CD4-positive, alpha-beta T cell treated with Interleukin-2 at 100 ng/mL for 4 hours (primary cell): ENCODE measurements at places on chromosomes 6 and 20.

DNA sequence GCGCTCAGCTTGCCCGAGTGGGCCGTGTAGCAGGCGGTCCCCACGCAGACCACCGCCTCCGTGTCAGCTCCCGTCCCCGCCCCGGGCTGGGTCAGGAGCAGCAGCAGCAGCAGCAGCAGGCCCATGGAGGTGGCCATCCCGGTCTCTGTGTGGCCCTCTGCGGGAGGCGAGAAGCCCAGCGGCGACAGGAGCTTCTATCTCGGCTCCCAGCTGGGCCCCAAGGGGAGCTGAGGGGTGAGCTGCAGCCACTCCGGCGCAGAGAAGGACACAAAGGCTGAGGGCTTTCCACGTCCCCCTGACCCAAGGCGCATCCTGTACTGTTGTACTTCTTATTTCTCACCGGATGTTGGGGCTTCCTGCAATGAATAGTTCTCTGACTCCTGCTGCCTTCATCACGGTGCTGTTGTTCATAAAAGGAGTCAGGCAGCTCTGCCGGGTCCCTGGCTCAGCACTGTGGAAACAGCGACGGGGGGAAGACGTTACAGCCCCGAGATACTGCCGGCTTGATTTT lies at the start of gene CD93:
TSS of gene CD93 (minus strand) at position 269 of the 511 bp plus-strand sequence. CDS start at position 137, 132 bp downstream.
- peak; percentile 17 for DNase-seq

DNA sequence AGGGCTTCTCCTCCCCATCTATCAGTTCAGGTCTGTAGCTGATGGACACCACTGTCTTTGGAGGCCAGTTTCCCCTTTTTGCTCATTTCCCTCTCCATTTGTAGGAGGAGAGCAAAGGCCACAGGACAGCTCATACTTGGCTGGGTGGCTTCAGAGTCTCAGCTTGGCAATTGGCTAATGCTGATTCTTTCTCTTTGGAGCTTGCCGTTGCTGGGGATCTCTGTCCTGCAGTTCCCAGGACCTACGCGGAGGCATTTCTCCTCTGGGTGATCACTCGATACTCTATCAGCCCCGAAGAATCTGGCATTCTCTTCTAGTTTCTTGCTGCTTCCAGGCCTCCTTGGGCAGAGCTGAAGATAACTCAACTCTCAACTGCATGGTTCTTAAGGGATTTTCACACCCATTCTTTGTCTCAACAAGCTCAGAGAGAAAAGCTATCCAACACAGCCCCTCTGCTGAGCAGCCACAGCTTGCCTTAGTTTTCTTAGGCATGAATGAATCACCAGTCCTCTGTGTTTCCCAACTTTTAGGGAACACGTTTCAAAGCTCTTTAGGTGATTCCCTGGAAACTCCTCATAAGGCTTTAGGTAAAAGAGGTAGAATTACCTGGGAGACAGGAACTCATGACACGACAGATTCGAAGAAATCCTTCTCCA lies 19.2 kb upstream of the SSR1 start:
- DNase-seq: no peak

DNA sequence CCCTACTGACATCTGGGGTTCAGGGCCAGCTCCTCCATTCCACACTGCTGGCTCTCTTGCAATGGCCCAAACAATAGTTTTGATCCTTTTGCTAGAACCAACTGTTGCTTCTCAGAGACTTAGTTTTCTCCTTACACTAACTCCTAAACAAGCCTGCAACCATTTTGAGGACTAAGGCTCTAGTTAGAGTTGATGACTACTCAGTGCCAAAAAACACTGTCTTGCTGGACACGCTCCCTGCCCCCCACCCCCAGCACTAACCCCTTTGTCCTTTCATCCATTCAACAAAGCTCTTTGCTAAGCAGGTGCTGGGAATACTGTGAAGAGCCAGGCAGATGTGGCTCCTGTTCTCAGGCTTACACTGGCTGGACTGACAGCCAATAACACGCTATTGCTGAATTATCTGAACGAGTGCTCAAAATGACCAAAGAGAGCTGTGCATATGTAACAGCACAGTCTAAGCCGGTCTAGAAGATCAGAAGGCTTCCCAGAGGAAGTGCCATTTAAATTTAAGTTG lies 17.6 kb downstream of the GCLC start:
- DNase-seq: no peak

- no peak for DNase-seq
These were observed 84.6 kb upstream of the JAG1 start for GRCh38 chr20:10758446-10758845.

GRCh38 chr6:167957626-167958025 lies 39.8 kb upstream of the KIF25 start:
- no peak for DNase-seq

GRCh38 chr20:51206032-51206662 lies 183.2 kb upstream of the KCNG1 start:
- no peak for DNase-seq

DNA sequence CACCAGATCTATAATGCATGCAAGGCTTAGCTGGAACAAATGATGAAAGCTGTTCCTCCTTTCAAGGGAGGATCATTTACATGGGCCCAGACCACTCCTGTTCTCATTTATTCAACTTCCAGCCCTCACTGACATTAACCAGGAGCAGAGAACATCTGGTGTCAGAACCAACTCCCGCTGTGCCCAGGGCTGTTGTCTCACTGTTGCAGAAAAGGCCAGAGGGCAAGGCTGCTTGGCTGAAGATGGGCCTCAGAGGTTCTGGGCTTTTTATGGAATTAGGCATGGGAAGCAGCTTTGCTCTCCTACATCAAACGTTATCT lies 164.2 kb downstream of the GMPR start:
- DNase-seq: no peak

DNA sequence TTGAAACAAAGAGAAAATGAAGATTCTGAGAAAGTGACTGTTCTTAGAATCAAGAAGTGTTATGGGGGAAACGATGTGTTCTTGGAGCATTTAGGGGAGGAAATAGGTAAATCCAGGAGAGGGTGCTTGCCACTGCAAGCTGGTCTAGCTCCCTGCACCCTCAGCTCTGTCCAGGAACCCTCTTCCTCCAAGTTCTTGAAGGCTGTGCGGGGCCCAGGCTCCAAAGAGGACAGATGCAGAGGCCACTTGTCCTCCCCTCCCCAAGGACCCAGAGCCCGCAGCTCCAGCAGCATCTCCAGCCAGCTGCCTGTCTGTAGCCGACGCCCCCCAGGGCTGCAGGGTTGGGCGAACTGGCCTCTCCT lies 87.9 kb downstream of the CDC5L start:
- no peak for DNase-seq
